ENCODE measurements at places on chromosomes 1 and 21. TPM values are rescaled to one million over a fixed set of nuclear protein-coding genes. Genes with fewer than 3 reads are reported as not detected.

DNA sequence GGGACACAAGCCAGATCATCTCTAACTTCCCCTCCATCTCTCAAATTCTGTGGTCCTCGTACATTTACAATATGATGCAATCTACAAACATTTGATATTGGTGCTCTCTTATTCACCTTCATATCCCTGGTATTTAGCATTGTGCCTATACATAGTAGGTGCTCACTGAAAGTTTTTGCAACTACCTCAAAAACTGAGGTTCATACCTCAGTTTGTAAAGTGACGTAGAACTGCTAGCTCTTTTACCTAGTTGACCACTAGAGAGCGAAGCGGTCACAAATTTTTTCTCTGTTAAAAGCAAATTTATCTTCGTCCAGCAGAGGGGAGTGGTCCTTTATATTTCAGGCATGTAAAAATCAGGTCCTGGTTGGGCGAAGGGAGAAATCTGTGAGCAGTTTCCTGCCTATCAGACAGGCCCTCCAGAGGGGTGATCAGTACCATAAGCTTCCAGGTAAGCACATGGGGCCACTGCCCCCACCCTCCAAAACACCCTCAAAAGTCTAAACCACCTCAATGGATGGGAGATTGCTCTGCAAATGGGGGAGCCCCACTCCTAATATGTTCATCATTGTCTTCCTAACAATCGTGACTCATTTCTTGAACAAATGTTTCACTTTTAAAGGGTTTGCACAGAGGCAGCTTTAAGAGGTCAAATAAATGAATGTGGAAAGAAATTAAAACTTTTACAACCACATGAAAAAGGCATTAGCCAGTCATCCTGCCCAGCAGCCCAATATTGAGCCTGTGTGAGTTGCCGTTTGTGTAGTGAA, 10.6 kb upstream of the HLCS start:
- no peak for DNase-seq

GRCh38 chr1:244296003-244296402, 155.7 kb downstream of the ADSS2 start:
- DNase-seq, result no peak

DNA sequence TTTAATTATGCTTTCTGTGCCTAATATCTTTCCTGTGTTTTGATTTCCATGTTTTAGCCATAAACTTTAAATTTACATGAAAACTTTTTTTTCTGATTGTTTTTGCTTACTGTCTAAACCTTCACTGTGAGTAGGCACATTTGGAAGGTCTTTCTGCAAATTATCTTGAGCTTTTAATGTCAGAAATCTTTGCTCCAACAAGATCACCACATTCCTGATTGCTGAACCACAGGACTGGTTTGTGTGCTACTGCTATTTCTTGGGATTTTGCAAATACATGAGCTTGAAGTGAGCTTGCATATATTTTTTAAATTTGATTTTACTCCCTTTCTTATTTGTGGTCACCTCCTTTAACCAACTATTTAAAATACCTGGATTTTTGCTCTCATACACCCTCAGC, 61.3 kb downstream of the PTBP2 start:
- no peak for DNase-seq

DNA sequence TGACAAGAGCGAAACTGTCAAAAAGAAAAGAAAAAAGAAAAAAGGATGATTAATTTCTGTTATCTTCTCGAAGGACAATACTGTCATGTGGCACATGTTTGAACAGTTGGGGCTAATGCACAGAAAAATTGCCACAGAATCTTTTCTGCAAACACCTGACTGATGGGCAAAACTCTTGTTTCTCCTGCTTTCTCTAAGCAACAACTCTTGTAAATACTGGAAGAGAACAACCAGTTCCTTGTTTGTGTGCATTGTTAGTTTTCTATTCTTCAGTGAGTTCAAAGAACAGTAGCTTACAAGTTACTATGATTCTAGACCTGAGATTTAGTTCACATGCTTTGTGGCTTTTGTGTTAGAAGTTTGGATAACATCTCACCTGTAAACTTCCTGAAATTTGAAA, 60.7 kb downstream of the CDC14A start:
- DNase-seq, result no peak

DNA sequence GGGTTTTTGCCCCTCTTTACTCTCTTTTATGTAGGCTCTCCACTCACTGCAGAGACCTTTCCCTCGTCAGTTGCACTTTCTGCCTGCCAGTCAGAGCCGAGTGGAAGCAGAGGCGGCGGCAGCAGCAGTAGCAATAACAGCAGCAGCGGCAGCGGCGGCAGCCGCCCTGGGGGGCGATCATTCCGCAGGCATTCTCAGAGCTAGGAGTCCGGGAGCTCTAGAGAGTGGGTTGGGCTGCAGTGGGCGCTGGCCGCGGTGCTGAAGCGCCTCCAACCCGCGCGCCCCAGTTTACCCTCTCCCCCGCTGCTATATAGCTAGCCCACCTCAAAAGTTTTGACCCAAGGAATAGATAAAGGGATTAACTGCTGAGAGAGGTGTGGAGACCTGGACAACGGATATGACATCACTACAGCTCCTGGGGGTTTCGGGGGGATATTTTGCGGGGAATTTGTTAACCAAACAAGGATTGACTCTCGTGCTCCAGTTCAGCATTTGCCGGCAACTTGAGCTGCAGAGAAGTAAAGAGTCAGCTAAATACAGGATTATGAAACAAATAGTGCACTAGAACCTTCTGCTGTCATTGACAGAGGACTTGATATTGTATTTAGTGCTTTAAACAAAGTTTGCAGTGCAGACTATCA, at the start of gene OLFM3:
OLFM3 (minus strand) TSS at position 102 of the 641 bp plus-strand sequence.
- DNase-seq, result no peak

DNA sequence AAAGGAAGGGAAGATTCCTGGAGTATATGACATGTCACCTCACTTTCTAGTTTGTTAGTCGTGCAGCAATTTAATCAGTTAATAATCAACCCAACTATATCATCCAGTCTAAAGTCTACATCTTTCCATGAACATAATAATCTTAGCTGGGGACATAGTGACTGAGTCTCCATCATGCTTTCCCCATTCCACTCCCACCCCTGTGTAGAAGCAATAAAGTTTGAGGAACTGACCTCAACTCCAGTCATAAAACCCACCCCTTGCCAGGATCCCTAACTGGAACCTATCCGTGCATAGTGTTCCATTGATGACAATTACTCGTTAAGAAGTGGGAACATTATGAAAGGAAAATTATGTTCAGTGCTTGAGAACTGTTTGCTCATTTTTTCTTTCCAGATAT, 48.9 kb upstream of the MROH9 start:
- no peak for DNase-seq

GRCh38 chr1:46554236-46554596, 2.8 kb upstream of the KNCN start:
- no peak for DNase-seq

DNA sequence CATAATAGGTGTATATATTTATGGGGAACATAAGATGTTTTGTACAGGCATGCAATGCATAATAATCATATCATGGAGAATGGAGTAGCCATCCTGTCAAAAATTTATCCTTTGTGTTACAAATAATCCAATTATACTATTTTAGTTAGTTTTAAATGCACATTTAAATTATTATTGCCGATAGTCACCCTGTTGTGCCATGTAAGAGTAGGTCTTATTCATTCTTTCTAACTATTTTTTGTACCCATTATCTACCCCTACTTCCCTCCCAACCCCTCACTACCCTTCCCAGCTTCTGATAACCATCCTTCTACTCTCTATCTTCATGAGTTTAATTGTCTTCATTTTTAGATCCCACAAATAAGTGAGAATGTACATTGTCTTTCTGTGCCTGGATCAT, 8.3 kb upstream of the VN1R5 start:
- no peak for DNase-seq

DNA sequence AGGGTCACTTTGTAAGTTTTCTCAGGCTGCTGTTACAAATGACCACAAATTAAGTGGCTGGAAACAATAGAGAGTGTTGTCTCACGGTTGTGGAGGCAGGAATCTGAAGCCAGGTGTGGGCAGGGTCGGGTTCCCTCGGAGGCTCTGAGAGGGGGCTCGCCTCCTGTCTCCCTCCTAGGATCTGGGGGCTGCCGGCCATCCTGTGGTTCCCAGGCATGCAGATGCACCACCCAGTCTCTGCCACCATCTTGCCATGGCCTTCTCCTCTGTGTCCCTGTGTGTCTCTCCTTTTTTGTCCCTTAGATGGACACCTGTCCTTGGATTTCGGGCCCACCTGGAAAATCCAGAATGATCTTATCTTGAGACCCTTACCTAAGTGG, 4.8 kb downstream of the TP73 start:
- no peak for DNase-seq

DNA sequence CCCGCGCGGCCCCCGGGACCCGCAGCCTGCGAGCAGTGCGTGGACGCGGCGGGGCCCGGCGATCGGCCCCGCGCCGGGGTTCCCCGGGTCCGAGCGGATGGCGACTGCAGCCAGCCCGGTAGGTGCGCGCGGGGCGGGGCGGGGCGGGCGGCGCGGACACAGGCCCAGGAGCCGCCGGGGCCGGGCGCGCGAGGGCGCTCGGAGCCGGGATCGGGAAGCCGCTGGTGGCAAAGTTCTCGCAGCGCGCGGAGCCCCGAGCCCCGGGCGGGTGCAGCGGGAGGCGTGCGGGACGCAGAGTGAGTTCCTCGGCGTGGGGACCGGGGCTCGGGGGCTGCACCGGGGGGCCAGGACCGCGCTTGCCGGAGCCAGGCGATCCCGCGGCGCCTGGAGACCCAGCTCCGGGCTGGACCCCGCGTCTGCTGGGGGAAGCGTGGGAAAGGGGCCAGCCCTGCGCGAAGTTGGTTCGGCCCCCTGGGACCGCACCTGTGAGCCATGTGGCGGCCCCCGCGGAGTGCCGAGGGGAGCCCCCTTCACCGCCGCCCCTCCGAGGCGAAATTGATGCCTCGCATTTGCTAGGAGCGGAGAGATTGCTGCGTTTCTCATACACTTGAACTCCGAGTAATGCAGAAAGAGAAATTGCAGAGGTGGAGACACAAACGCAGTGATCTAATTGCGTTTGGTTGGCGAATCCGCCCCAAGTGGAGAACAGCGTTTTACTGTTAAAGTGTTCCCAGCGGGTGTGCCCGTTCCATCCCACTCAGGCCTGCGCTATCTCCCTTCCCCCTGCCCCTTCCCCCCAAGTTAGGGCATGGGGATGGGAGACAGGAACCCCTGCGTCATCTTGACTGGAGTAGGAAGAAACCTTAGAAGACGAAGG, 228.9 kb upstream of the TMEM51 start:
- no peak for DNase-seq

GRCh38 chr1:104991702-104992101, 1242.0 kb downstream of the AMY1C start:
- DNase-seq, result no peak

DNA sequence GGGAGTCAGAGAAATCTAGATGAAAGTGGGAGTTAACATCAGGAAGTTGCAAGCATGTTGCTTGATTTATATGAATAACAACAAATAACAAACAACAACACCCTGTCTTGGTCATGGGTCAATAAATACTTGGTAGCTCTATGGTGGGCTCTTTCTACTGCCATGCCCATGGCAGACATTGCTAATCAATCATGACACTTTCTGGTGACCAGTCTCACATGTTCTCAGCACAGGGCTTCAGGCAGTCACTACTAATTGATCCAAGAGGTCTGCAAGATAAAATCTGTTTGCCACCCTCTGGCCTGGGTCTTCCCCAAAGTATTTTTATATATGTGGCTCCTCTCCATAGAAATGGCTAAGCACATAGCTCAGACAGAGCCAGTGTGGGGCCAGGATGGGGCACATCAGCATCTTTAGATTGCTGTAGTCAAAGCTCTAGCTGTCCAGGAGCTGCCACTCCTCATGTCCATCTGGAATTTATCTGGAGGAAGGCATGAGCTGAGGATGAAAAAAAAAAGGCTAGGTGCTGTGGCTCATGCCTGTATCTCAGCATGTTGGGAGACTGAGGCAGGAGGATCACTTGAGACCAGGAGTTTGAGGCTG, 51.2 kb downstream of the STUM start:
- no peak for DNase-seq

DNA sequence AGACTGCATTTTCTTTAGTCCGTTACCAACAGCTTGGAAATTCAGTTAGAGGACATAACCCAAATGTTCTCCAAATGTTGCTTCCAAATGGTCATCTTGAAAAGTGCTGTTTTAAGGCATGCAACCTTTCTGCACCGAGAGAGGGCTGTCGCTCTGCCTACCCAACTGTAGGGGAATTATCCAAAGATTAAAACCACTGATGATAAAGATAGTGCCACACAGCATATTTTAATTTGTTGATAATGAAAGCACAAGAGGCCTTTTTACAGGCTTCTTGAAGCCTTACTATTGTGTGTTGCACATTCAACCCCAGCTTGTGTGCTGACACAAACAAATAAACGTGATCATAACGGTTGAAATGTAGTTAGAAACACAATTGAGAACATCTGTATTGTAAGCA, 121.5 kb downstream of the LMO4 start:
- no peak for DNase-seq

DNA sequence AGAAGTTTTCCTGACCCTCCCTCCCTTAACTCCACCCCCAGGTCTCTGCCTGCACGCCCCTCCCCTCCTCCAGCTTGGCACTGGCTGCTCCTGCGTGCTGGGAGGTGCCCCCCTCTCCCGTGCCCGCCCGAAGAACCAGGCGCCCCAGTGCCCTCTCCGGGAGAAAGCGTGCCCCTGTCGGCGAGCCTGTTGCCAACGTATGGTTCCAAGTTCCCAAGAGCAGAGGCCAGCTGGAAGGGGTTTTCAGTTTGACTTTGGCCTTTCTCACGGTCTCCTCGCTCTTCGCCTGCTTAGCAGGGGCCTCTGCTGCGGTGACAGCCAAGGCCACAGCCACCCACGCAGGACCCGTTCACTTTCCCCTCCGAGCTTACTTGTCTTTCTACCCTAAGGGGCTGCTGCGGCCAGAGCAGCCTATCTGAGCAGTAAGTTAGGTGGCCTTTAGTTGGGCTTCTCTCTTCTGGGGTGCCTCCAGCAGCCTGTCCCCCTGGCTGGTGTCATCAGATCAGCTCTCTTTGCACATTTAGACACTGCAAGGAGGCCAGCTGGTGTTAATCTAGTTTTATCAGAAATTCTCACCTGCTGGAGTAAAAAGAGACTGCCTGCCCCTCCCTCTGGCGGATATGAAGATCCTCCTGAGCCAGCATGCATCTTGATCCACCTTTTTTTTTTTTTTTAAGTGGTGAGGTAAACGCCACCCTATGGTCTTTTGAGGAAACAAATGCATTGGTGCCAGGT, 1.5 kb downstream of the STUM start:
- DNase-seq, result no peak

DNA sequence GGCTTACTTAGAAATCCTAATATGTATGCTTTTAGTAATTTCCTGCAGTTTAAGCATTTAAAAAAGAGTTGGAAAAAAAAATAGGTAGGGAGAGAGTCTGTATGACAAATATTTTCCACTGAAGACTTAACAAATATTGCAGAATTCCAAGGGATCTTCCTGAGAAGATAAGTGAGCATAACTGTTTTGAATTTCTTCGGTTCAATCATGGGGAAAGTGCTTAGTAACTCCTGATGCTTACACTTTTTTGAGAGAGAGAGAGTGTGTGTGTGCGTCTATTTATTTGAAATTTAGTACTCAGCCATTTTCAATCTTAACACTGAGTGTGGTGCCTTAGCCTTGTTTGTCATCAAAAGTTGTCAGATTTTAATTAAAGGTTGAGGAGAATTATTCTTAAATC, 18.5 kb downstream of the SON start:
- no peak for DNase-seq

- DNase-seq, result no peak
Observed at GRCh38 chr1:230153641-230154296, 86.7 kb downstream of the GALNT2 start.

GRCh38 chr1:184514447-184514846, 127.6 kb downstream of the C1orf21 start:
- no peak for DNase-seq

Gene NDUFS5
- 412 TPM for total RNA-seq

Gene MAP1LC3C
- 5.4 TPM for total RNA-seq

Gene RIMS3
- 5.4 TPM for total RNA-seq

Gene IVL
- total RNA-seq, result not detected

Gene SLFNL1
- total RNA-seq, result 0.17 TPM
